Activated effector memory CD4-positive, alpha-beta T cell treated with anti-CD3 and anti-CD28 coated beads, Interleukin-2, amount 50 U/mL, for 16 hours (primary cell): ENCODE measurements at places on chromosomes 3 and 15.

DNA sequence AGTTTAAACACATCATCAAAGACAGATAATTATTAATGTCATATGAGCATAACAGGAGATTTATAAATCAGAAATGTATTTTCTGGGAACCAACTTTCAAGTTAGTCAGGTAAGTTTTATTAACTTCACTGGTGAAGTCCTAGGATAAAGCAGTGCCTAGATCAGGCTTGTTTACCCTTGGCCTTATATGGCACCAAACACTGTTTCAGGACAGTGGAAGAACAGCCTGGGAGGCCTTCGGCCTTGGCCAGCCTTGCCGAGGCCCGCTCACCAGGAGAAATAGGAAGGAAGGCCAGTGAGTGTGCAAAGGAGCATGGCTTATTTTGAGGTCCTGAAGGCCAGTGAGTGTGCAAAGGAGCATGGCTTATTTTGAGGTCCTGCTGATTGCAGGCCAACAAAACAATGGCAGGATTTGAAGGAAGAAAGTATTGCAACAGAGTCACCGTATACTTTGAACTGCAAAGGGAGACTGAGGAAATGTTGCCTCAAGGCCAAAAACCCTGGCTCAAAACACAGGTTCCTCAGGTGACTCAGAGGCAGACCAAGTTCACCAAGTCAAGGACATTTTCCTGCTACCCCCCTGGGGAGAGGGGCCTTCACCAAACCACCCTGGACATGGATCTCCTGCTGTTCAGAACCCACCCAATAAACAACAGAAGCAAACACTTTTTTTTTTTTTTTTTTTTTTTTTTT is 174.3 kb downstream of the TP63 start:
- no peak for DNase-seq

- no peak for DNase-seq
Measured at GRCh38 chr3:46324036-46324435, 29.9 kb upstream of the CCR2 start.

GRCh38 chr3:50356553-50356952 is 2.8 kb downstream of the TMEM115 start:
- DNase-seq = no peak

DNA sequence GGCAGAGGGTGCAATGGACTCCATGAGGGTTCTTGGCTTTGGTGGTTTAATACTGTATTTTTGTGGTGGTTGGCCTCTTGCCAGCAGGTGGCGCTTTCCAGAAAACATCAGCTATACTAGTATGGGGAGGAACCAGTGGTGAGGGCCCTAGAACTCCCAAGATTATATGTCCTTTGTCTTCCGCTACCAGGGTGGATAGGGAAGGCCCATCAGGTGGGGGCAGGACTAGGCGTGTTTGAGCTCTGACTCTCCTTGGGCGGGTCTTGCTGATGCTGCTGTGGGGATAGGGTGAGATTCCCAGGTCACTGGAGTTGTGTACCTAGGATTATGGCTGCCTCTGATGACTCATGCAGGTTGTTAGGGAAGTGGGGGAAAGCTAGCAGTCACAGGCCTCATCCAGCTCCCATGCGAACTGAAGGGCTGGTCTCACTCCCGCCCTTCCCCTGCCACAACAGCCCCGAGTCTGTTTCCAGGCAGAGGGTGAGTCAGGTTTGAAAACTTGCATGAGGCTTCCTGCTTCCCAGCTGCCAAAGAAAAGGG is 357.7 kb downstream of the OTOL1 start:
- no peak for DNase-seq

DNA sequence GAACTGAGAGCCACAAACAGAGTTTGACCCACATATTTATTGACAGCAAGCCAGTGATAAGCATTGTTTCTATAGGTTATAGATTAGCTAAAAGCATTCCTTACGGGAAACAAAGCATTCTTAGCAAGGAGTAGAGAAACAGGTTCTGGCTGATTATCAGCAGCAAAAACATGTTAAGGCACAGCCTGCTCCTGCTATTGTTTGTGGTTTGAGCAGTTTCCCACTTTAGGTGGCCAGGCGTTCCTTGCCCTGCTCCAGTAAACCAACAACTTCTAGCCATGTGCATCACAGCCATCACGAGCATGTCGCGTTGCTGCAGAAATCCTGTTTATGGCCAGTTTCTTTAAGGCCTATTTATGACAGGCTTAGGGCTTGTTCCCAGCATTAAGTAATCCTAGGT is 44.7 kb upstream of the C2CD4B start:
- no peak for DNase-seq

- DNase-seq = no peak
Measured at GRCh38 chr3:136093771-136094170, 102.4 kb downstream of the MSL2 start.

- no peak for DNase-seq
Measured at GRCh38 chr3:114035896-114036295, 20.4 kb downstream of the CCDC191 start.

DNA sequence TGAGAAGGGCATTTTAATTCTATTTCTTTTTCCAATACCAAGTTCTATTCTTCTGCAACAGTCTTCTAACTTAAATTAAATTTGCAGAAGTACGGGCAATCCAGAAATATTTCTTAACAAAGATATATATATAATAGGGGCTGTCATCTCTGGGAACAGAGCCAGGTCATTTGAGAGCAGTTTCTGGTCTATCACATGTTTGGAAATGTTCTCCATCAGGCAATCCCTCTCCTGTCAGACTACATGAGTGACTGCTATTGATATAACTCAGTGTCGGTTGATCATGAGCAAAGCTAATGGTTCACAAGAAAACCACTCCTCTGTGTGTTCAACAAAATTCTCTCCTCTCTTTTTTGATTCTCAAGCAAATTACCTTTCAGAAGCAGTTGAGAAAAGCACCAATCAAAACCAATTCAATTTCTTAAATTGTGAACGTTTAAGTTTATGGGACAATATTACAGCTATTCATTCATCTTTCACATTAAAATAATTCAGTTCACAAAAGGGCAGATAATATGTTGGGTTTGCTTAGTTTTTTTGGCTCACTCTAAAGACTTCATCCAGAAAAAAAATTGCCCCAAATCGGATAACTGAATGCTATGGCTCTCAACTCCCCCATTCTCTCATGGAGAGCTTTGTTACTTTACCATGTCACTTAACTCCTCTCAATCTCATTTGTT is 152.9 kb upstream of the TGFBR2 start:
- DNase-seq = no peak

DNA sequence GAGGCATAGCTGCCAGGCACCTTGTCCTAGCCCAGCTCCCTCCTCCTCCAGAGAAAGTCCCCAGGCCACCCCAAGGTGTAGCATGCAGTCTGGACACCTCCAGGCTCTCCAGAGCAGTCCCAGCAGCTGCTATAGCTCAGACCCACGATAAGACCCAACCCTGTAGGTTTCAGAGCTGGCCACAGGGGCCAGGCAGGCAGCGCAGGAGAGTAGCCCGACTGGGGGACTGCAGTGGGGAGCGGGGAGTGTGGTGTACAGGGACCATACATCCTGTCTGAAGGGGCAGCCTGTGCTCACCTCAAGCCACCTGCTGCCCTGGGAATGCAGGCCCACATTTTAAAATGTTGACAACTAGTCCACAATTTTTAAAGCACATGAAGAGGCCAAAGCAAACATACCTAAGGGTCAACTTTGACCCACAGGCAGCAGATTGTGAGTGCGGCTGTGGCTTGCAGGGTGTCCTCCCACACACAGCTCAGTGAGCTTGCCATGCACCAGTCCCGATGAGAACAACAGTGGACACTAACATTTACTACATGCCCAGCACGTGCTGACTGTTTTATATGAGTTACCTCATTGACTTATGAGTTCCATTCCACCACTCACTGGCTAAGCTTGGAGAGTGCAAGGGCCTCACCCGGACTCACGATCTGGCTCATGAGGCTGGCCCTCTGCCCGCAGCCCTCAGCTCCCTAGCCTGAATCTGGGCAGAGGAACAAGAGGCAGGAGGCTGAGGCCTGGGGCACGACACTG is 81.4 kb downstream of the DNAJB8 start:
- DNase-seq = no peak

- DNase-seq = no peak
Measured at GRCh38 chr3:113758389-113759024, 11.7 kb downstream of the ATP6V1A start.

DNA sequence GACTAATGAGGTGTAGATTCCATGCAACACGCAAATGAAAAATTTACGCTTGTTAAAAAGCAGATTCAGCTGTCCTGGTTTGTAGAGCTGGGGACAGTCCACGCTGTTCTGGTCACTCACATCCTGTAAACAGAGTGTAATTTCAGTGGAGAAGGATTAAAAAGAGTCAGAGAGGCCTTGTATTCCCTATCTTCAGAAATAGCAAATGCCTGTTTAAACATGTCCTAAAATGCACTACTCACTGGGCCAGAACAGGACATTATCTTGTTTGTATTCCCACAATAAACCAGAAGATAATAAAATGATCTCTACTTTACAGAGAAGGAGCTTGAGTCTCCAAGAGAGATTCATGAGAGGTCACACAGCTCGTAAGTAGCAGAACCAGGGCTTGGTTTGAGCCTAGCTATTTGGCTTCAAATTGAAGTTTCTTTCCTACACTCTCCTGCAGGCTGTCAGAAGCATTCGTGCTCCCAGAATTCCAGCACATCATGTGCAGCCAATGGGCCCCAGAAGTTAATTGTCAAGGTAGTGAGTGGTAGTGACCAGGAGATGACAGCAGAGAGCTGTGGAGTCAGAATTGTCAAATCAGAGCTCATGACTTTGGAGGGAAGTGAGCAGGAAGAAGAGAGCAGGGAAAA is 242.5 kb downstream of the ATP8B4 start:
- DNase-seq = no peak

DNA sequence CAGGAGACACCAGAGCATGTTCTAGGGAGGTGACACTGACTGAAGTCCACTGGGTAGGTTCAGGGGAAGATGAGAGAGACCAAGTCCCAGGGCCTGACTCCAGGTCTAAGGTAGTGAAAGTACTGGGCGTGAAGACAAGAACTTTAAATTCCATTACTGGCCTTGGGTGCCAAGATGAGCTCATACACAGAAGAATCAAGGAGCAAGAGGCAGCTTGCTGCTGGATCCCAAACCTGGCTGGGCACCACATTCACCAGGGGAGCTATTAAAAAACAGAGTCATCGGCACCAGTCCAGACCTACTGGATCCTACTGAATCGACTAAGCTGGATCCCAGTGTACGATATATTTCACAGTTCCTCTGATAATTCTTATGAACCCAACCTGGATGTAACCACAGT is 42.1 kb upstream of the ATG7 start:
- no peak for DNase-seq

DNA sequence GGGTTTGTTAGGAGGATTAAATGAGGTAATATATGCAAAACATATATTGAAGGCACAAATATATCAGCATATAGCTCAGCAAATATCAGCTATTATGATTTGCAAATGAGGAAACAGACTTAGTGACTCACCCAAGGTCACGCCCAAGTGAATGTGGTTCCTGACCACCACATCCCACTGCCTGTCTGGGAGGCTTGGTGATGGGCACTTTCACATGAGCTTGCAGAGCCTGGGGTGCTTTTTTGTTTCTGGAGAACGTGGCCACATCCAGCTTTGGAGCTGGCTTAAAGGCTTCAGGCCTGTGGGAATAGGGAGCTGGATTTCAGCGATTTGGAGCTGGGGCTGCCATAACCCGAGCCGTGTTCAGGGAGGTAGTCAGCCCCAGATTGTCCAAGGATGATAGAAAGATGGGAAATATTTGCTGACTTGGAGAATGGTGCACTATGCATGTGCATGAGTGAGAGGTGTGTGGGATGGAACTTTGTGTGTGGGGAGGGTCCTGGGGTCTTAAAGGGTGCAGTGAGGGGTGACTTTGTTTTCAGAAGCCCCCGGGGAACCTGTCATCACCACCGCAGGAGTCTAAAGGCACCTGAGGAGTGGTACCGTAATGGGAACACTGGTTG is 12.0 kb upstream of the FGD5 start:
- no peak for DNase-seq

DNA sequence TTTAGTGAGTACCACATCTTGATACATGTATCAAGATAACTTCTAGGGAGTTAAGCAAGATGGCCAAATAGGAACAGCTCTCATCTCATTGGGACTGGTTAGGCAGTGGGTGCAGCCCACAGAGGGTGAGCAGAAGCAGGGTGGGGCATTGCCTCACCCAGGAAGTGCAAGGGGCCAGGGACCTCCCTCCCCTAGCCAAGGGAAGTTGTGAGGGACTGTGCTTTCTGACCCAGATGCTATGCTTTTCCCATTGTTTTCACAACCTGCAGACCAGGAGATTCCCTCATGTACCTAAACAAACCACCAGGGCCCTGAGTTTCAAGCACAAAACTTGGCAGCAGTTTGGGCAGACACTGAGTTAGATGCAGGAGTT is 665.0 kb upstream of the CBLB start:
- DNase-seq = no peak

GRCh38 chr15:33132722-33133345 is 61.7 kb downstream of the FMN1 start:
- DNase-seq = no peak

DNA sequence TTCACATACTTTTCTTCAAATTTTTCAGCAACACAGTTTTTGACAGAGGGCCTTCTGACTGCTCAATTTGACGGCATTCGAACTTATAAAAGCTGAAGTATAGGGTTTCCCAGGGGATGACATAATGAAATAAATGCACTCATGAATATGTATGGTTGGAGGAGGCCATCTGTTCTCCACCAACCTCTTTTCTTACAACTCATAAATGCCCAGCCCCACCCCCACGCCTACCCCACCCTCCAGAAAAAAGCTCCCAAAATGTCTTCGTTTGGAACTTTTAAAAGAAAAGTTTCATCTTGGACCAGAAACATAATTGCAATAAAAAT is 211.6 kb upstream of the LRRN1 start:
- DNase-seq = no peak

DNA sequence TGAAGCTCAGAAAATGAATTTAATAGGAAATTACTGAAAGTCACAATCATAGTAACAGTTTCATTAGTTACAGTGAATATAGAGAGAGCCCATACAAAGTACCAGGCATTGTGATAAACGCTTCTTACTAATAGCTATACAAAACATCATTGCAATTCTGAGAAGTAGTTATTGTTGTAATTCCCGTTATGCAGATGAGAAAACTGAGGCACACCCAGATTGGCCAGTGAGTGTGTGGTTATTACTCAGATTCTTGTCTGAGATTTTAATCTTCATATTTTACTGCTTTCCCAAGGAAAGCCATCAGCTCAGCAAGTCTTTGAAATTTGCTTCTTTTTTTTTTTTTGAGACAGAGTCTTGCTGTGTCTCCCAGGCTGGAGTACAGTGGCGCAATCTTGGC is 14.3 kb downstream of the FLNB start:
- DNase-seq = peak; percentile 25

- DNase-seq = no peak
Measured at GRCh38 chr15:79815468-79815867, 81.3 kb downstream of the MTHFS start.

GRCh38 chr15:55599439-55599838 is 11.3 kb upstream of the PYGO1 start:
- DNase-seq = no peak

DNA sequence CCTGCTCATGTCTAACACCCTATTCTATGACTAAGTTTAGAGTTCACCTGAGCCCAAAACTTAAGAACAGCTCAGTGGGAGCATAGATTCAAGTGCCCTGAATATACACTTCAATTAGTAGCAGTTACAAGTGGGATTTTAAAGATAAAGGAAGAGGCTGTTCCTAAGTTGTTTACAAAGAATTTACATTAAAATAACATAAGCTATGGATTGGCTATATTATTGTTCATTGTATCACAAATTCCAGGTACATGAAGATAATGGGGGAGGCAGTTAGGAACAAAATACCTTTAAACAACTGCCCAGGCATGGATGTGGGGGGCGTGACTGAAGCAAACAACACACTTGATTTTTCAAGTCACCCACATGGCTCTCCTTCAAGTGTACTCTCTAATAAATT is 52.7 kb downstream of the ROPN1B start:
- DNase-seq = no peak
